SW 1271 (cell line): ENCODE measurements at places on chromosomes 16 and 17.

DNA sequence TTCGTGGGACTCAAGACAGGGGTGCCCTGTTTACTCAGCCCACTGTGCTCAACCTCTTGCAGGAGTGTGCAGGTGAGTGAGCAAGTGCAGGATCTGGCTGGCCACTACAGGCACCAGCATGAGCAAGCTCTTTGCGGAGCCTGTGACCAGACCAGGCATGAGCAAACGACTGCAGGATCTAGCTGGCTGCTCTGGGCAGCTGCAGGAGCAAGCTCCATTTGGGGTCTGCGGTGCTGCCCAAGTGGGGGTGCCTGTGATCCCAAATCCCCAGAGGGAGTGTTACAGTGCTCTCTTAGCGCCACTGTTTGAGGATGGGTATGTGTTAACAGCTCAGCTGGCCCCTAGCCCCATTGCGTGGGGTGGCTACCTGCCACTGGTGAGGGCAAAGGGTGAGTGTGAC is 2.4 kb downstream of the USP6 start:
- DNase-seq = no peak

DNA sequence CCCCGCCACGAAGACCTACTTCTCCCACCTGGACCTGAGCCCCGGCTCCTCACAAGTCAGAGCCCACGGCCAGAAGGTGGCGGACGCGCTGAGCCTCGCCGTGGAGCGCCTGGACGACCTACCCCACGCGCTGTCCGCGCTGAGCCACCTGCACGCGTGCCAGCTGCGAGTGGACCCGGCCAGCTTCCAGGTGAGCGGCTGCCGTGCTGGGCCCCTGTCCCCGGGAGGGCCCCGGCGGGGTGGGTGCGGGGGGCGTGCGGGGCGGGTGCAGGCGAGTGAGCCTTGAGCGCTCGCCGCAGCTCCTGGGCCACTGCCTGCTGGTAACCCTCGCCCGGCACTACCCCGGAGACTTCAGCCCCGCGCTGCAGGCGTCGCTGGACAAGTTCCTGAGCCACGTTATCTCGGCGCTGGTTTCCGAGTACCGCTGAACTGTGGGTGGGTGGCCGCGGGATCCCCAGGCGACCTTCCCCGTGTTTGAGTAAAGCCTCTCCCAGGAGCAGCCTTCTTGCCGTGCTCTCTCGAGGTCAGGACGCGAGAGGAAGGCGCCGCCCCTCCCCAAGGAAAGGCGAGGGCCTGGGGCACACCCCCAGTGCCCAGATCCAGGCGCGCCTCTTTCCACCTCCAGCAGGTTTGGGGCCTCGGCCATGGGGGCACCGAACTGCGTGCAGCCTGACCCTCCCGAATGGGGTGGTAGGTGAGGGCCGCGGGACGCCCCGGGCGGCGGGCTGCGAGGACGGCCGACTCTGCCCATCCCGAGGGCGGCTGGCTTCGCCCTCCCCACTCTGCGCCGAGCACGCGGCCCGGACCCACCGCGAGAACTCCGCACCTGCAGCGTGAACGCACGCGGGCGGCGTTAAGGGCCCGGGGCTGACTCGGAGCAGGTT is 664 bp downstream of the HBQ1 start:
- peak; percentile 14 for DNase-seq

- DNase-seq = no peak
Measured at GRCh38 chr16:79601092-79601930, 774 bp upstream of the MAF start.

DNA sequence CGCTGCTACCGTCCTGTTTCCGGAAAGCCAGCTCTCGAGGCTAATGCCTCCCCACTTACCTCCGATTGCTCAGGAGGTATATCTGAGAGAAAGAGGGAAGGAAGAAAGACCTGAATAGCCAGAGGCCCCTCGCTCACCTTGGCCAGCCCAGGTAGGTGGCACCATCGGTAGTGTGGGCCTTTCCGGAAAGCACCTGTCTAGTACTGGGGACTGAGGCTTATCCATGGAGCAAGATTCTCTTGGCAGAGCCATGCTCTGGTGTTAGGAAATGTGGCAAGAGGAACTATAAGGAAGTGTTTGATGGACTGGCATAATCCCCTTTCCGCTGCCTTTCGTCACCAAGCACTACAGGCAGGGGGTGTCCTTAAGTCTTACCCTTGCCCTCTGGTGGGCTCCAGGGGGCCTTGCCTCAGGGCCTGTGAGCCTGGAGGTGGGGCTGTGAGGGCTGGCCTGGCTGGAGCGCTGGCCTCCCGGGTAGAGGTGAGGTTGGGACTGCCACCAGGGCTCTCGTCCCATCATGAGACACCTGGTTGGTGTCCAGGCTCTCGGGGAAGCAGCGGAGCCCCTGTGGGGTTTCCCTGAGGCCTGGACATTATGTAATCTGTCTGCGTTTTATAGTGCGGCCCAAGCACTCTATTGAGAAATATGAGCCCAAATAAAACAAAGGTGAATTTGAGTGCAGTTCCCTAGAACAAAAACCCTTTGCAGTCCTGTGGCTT is 2.9 kb downstream of the CMIP start:
- no peak for DNase-seq

- no peak for DNase-seq
Measured at GRCh38 chr16:70689035-70689969, 3.4 kb upstream of the MTSS2 start.

- no peak for DNase-seq
Measured at GRCh38 chr17:75499313-75500022, 15.9 kb downstream of the CASKIN2 start.
